ENCODE measurements at places on chromosomes 2 and 18.

DNA sequence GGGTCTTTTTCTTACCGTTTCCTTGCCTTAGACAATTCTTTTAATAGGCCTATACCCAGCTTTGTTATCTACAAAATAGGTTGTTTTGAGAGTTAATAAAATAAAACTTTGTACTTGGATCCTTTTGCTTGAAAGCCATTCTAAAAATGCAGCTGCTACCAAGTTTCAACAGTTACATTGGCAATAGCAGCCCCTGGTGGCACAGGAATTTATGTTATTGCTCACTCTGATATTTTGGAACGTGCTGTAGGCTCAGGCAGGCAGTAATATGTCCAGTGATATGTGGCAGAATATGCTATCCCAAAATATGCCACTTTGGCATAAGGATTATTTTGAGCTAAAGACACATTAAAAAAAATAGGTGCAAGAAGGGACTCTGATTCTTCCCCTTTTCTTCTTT, 6.7 kb upstream of the COMMD1 start:
- DNase-seq = no peak

GRCh38 chr2:108920-109809, 62.9 kb upstream of the FAM110C start:
- no peak for DNase-seq

- no peak for DNase-seq
Measured at GRCh38 chr2:230128623-230129342, 60.1 kb upstream of the SLC16A14 start.

GRCh38 chr2:53854678-53855077, 5.1 kb downstream of the GPR75 start:
- no peak for DNase-seq

- DNase-seq = no peak
Measured at GRCh38 chr2:60554646-60555065, 1.2 kb upstream of the BCL11A start.

Measured in GM18507 (cell line).